ENCODE measurements at places on chromosomes 7 and 10. TPM values are rescaled to one million over a fixed set of nuclear protein-coding genes. Genes with fewer than 3 reads are reported as not detected.

- H3K27me3 ChIP-seq = no peaks in the 10 kb centered on the region
- no peak for DNase-seq
- no peak overlapping the region for H3K4me3 ChIP-seq
- no peak overlapping the region for H3K27ac ChIP-seq
- H3K4me1 ChIP-seq = peaks cover 41% of the 10 kb centered on the region
Observed at GRCh38 chr7:127807340-127807739, 155.3 kb downstream of the SND1 start.

- DNase-seq = no peak
- no peak overlapping the region for H3K4me3 ChIP-seq
- H3K4me1 ChIP-seq = no peaks in the 10 kb centered on the region
Observed at GRCh38 chr7:80591654-80592053, 46.8 kb upstream of the CD36 start.

DNA sequence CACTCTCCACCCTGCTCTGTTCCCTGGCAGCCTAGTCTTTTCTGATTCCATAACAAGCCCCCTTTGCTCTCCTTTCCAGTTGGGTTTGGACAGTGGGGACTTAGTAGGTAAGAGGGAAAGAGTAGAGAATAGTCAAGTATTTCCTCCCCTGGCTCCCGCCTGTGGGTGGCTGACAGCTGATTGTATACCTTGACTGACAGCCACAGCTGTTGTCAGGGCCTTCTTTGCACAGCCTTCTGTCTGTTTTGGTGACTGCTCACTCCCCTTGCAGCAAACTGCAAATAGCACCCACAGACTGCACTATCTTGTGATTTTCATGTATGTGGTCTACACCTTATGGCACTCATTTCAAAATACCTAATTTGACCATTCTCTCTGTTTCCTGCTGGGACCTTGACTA lies 486.3 kb downstream of the ACTR3B start:
- no peaks in the 10 kb centered on the region for H3K4me1 ChIP-seq
- H3K27ac ChIP-seq = no peak overlapping the region
- no peaks in the 10 kb centered on the region for H3K27me3 ChIP-seq
- H3K36me3 ChIP-seq = no peaks in the 10 kb centered on the region
- no peak overlapping the region for H3K4me3 ChIP-seq
- no peak for DNase-seq

MSS51 gene
- 2.5 TPM for total RNA-seq

SEC61G gene
- 170 TPM for total RNA-seq

Measured in activated CD4-positive, alpha-beta T cell treated with anti-CD3 and anti-CD28 coated beads, Interleukin-2, amount 10 ng/mL, durations not matched to agents 24 days and 14 days (primary cell).